ENCODE measurements at places on chromosomes 5 and 9.
A peak's percentile ranks its signal among the peaks of the same experiment; 100 is the strongest.

GRCh38 chr9:21443849-21444625, 3.8 kb downstream of the IFNA1 start:
- DNase-seq, result no peak

DNA sequence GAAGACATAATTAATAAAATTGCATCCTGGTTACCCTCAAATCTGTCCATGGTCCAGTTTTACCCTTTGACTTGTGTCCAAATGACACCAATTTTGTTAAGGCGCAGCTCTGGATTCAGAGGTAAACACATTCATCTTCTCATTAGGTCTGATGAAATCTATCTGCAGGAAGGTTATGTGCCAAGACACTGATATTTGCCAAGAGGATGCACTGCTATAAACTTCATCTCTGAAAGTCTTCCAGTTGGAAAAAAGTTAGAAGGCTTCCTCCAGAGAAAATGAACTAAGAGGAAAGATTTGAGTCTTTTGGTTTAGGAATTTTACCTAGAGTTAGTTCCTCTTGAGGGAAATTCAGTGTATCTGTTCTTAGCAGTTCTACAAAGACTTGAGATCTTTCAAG, 717.8 kb downstream of the DTWD2 start:
- DNase-seq, result no peak

DNA sequence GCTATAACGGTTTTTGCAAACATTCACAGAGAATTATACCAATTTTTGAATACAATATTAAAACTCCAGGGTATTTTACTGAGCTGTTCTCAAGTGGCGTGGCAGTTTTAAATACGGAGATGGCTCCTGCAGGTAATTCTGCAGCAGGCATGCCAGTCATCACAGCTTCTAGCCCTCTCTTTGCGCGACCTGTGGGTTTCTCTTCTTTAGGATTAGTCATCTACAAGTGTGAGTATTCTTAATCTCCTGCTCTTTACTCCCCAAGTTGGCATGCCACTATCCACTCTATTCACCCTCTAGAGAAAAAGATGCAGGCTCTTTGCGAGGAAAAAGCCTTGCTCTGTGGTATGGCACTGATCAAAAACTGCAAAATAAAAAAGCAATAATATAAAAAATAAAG, 43.9 kb downstream of the ANKRD31 start:
- no peak for DNase-seq

GRCh38 chr5:151081431-151082281, 822 bp upstream of the TNIP1 start:
- no peak for DNase-seq

- DNase-seq, result no peak
Observed at GRCh38 chr5:6805841-6806240, 92.6 kb downstream of the TENT4A start.

DNA sequence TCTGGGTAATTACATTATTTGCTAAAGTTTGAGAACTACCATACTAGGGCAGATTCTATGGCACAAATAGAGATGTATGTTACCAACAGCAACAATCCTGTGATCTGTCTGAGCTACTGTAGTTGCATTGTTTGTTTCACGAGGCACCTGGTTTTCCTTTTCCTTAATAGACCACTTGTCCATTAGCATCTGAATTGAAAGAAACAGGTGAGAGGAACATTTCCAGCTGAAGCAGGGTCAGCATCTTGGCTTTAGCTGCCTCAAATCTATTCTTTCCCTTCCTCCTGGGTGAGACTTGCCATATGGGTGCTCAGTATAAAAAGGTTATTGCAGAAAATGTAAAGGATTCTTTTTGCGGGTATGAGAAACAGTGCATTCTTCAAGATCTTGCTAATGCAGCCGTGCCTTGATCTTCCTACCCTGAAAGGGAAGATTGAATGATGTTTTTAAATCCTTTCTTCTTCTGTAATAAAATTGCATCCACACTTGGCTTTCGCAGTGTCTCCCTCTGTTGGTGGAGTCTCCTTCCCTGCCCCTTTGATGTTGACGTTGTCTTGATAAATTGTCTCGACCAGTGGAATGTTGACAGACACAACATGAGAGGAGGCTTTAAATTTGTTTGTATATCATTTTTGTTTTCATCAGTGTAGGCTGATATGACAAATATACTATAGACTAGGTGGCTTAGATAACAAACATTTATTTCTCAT, 118.0 kb upstream of the BRINP1 start:
- no peak for DNase-seq

DNA sequence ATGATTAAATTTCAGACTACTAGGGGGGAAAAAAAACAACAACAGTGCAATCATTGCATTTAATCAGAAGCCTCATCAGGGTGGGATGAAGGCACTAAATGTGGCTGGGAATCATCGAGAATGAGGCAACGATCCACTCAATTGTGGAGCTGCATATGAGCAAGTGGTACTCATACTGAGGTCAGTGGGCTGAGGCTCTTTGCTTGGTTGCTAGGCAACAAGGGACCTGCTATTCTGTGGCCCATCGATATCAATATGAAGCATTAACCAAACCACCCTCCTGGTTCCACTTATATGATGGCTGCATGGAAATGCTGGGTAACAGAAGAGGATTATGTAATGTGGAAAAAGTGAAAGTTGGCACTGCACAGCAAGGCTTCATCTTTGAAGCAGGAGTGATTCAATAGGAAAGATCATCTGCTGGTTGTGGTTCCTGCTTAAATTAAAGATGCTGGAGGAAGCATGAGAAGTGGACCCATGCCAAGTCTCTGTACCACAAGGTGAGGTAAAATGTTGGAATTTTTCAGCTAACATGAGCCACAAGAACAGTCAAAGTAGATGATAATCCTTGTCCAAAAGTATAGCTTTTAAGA, 159.8 kb upstream of the HMHB1 start:
- DNase-seq, result peak; percentile 42

DNA sequence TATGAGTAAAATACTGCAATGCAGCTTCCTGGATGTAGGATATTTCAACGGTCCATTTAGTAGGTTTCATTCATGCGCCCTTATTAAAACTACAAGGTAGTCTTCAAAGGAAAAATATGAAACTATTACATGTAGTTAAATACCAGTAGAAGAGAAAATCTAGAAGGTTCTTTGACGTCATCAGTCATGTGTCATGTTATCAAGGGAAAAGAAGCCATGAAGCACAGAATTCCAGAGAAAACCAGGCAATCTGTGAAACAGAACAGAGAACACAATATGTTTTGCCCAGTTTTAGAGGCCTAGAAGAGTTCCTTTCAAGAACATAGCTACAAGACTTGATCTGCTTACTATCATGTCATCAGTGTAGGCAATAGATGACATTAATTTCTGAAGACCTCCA, 38.4 kb downstream of the BNC2 start:
- no peak for DNase-seq

Measured in NCI-H524 treated with DMSO at 0.1 percent for 48 hours (cell line).